ENCODE measurements at places on chromosomes 5 and 9.
A peak's percentile ranks its signal among the peaks of the same experiment; 100 is the strongest.

DNA sequence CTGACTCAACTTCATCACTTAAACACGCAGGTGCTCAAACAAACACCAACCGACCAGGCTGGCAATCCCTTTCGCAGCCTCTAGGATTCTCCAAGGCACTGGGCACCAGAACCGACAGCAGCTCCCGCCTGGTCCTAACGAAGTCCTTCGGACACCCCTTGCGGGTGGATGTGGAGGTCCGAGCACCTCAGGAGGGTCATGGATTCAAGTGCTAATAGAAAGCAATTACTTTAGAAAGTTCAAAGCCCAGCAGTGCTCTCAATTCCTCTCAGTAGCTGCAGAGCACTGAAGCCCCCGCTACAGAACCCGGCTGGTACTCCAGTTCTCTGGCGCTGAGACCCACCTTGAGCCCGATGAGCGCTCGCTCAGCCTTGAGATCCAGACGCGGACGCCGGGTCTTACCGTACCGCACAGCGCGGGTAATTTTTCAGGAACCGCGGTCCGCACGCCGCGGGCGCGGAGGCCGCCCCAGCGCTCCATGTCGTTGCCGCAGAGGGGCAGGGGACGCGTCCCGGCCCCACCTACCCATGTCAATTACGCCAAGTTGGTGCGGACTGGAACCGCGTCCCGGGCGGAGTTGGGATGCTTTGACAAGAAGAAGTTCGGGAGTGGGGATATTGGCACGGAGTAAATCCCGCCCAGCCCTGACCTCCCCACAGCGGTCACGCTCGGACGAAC, 638 bp downstream of the MARCHF3 start:
- peak; percentile 62 for DNase-seq

- DNase-seq: no peak
These were observed 509.3 kb downstream of the KDM4C start for GRCh38 chr9:7266911-7267595.

DNA sequence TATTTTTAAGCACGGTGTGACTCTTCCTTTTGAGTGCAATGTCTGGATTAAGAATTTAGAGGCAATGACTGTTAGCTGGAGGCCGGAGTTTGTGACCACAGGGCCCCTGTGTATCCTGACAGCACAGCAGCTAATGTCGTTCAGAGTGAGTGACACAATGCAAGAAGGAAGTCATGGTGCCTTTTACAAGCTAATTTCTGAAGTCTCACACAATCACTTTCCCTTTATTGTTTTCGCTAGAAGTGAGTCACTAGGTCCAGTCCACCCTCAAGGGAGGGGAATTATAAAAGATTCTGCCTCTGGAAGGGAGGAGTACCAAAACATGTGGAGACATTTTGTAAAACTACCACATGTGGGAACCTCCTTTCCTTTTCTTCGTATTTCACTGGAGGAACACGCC, 185.5 kb upstream of the FGF10 start:
- DNase-seq: no peak

GRCh38 chr5:180353048-180353979, at the start of gene GFPT2:
GFPT2 (minus strand) TSS chr5:180353336; CDS start chr5:180353217, 119 bp downstream.
- DNase-seq: peak; percentile 85

Measured in activated naive CD4-positive, alpha-beta T cell treated with anti-CD3 and anti-CD28 coated beads, Interleukin-2, amount 10 ng/mL, durations not matched to agents 7 days and 5 days (primary cell).